CD14-positive monocyte (primary cell): ENCODE measurements at places on chromosomes 7 and 10.

- no peak for DNase-seq
Measured at GRCh38 chr10:132078746-132079345, 13.1 kb downstream of the JAKMIP3 start.

DNA sequence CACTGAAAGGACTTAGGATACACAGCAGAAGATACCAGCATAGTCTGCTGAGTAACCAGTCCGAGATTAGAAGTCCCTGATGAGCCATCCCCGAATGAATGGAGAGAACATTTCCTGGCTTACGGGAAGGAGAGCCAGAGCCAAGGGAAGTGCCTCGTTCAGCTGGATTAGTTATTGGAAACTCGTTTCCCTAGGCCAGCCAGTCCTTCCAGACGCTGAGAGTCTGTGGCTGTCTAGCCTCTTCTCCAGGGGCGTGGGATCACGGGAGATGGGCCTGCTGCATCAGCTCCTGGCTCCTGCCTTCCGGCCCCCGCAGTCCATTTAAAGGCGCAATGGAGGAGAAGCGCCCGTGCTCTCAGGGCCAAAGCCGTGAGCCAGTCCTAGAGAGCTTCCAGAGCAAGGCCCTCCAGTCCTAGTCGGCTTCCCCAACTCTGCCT, 712.8 kb downstream of the PARD3 start:
- no peak for DNase-seq

DNA sequence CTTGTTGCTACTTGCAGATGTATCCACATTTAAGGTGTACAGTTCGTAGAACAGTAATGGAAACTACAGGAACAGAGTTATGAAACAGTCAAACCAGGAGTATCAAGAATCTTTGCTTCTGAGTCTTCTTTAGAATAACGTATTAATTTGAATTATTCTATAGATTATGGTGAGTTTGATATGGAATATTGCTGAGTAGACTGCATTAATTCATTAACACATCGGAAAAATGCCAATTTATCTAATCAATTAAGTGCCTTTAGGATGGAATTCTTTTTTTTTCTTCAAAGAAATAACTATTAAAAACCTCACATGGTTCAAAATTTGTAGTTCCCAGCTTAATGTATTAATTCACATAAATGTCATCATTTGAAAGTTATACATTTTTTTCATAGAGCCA, 3.8 kb downstream of the TFAM start:
- no peak for DNase-seq

GRCh38 chr10:92990615-92991014, 70.0 kb upstream of the CYP26C1 start:
- no peak for DNase-seq

- DNase-seq = no peak
Measured at GRCh38 chr10:78397786-78398185, 364.1 kb downstream of the RPS24 start.

DNA sequence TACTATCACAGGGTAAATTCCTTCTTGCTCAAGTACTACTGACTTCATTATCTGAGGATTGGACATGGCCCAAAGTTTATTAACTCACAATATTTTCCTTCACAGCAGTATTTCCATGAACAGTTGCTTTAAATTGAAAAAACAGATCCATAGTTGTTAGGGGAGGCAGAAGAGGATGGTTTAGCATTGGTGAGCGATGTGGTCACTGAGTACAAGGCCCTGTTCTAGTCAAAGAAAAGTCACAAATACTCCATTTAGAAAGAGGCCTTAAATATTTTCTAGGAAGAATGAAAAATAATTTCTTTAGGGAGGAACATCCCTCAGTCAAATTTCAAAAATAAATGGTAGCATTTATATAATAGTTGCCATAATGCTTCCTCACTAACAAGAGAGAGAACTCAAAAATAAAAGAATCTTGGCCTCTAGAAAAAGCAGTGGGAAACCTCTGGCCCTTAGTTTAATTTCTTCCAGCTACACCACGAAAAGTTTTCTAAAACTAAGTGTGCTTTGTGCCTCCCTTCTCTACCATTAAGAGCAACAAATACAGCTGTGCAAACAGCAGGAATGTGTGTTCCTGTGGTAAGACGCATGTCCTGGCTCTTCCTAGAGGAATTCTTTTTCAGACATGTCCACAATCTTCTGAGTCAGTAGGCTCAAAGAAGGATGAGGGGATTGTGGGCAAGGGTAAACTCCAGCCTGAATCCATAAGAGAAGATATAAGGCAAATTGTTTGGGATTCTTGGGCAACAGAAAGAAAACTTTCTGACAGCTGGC, 105.7 kb downstream of the HOXA1 start:
- DNase-seq = no peak

DNA sequence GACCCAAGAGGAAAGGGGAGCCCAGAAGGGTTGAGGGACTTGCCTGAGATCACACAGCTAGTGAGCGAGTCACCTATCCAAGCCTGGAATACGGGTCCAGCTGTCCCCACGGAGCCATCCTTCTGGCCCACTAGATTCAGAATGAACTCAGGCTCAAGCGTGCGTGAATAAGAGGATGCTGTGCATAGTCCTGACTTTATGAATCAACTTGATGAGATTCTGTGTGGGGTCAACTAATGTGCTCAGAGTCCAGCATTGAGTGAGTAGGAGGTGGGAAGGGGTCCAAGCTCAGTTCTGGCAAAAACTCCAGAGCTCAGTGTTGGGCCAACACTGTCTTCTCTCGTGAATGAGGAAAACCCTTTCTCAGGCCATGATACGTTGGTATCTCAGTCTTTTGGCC, 41.4 kb downstream of the CAMK1D start:
- no peak for DNase-seq

DNA sequence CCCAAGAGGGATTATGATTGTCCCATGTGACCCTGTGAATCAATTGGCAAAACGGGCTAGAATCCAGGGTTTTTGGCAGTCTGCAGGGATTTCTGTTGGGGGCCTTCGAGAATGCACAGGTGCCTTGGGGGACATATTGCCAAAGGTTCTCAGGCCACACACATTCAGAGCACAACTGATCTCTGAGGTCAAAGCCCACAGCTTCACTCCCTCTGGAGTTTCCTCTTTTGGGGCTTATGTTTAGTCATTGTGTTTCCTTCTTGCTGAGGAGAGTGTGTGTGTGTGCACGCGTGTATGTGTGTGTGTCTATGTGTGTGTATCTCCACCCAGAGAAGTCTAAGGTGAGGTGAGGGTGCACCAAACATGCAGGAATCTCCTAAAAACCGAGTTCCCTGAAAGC, 8.8 kb downstream of the PPIF start:
- peak; percentile 75 for DNase-seq

DNA sequence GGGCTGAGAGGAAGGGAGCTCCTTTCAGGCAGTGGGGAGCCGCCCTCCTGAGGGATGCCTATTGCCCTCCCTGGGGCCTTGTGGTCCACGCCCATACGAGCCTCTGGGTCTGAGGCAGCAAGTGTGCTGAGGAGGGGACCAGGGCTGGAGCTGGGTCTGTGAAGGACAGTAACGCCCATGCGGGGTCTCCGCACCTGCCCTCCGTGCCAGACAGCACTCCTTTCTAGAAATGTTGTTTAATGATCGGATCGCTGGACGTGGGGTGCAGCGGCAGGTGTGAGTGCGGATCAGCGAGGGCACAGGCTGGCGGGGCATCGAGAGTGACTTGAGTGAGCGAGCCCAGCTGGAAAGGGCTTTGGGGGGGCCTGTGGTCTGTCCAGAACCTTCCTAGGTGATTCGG, 70.1 kb downstream of the ELFN1 start:
- DNase-seq = no peak

GRCh38 chr10:130395248-130395936, 259.2 kb downstream of the GLRX3 start:
- no peak for DNase-seq

DNA sequence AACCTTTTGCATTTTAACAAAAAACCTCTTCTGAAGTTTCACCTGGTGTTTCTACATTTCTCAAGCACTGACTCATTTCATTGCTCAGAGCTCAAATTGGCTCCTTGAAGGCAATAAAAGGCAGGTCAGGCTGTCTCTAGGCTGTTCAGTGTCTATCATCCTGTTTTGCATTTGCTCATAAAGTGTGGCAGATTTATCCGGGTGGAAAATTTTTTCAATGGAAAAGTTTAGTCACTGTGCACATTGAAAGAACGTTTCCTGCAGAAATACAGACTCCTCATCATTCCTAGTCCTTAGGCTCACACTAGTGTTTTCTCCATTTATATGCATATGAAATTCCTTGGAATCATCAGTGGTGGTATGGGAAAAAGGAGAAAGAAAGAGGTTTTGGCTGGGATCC, 114.2 kb upstream of the DGKB start:
- no peak for DNase-seq

DNA sequence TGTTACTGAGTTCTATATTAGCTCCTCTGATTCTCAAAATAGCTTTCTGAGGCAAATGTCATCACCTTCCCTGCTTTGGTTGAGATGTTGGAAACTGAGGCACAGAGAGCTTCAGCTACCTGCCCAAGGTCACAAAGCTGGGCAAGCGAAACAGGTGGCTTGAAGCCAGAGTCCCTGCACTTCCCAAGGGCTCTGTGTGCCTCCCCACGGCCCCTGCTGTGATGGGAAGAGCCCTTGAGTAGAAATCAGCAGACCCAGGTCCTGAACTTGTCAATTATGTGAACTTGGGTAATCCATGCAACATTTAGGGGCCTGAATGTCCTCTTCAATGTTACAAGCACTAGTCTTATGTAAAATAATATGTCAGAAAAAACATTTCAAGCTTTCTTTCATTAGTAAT, 327.3 kb upstream of the PODXL start:
- DNase-seq = no peak

- no peak for DNase-seq
Measured at GRCh38 chr10:28199941-28200340, 102.9 kb downstream of the MPP7 start.

DNA sequence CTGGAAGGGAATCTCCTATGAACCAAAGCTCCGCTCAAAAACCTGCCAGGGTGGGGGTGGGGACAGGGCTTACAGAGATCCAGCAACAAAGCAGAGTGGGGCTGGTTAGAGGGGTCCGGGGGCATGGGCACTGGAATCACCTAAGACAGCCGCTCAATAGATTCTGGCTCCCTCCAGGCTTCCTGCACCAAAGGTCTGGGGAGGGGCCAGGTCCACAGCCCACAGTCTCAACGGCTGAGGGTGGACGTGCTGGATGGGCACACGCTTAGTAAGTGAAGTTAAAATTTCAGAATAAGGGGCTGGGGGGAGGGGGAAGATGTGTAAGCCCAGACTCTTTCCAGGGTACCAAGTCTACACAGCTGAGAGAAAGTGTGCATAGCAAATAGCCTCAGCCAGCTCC, 31.1 kb downstream of the PYROXD2 start:
- no peak for DNase-seq

GRCh38 chr10:89129911-89130310, 77.2 kb downstream of the CH25H start:
- peak; percentile 88 for DNase-seq

DNA sequence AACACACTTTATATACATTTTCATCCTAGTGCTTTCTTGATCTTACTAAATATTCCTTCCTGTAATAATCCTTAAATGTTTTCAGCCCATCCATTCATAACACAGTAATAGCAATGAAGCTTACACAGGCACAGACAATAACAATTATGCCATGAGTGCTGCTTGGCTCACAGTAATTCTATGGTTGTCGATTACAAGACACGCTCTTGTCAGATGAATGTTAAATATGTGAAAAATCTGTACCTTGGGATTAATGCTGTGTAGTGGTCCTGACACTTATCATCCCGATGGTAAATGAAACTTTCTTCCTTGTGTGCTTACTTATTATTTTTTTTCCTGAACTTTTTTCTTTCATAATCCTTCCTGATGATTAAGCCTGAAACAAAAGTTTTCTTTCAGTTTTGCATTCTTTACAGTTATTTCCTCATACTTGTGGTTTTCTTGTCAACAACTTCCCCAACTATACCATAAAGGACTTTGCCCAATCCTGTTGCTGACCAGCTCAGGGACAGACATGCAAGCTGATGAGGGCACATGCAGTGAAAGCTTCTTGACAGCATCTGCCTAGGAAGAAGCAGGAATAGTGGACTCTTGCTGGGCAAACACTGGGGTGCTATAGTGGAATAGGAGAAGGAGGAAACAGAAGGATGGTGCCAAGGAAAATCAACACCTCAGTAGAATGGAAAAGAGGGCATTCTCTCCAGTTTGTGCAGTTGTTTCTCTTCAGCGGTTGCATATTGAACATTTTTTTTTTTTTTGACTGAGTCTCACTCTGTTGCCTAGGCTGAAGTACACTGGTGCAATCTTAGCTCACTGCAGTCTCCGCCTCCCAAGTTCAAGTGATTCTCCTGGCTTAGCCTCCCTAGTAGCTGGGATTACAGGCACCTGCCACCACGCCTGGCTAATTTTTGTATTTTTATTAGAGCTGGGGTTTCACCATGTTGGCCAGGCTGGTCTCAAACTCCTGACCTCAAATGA, 6.7 kb upstream of the MGAM2 start:
- peak; percentile 78 for DNase-seq

DNA sequence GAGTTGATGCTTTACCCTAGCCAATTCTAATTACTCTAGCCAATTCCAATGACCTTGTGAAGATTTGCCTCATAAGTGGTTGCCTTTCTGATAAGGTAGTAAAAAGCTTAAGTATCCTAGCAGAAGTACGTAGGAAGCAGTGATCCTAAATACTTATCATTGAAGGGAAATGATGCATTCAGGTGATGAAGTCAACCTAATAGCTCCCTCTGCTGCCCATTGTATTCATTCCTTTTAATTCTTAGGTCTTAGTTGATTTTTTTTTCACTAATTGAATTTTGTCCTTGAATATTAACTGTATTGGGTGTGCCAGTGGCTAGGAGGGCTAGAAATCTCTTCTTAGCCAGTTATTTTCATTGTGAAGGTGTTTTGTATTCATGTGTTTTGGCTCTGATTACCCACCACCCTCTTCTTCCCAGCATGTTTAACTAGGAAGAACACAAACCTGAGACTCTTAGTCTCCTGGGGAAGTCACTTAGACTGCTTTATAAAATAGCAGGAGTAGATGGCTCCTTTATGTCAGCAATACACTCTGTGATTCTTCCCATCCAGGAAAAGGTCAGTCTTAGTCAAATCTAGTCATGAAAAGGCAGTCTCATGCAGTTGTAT, 46.3 kb downstream of the PLEKHA8 start:
- peak; percentile 10 for DNase-seq

- no peak for DNase-seq
Measured at GRCh38 chr7:1109581-1110310, 21.8 kb downstream of the GPER1 start.

DNA sequence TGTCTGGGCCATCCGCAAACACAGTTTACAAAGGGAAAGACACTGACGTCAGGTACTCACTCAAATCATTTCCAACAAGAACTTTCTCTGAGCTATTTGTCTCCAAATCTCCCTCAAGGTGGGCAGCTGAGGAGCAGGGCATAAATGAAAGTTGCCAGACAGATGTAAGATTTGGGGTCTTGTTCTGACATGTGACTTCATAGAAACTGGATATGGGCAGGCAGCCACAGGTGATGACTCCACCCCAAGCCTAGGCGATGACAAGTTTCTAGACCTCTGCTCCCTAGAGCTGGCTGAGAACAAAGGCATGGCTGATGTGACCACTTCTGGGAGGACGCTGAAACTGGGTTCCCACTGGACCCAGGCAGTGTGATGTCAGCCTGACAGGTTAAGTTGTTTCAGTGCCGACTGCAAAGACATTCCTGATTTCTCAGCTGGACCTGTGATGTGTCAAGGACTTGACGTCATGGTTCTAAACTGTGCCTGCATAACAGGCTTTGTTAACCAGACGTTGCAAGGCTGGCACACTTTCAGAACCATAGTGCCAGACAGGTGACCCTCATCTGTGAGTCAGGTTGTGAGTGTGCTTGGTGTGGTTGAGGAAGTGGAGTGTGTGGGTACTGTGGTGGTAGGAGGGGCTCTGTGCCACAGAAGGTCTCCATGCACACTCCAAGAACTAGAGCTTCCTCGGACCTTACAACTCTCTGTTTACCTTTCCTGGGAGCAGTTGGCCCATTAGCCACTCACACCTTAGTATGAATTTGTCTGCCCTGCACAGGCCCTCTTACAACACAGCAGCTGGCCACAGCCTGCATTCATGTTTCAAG, 39.9 kb upstream of the EBF3 start:
- DNase-seq = no peak
